SW480 (cell line): ENCODE measurements at places on chromosomes 5 and 9.

DNA sequence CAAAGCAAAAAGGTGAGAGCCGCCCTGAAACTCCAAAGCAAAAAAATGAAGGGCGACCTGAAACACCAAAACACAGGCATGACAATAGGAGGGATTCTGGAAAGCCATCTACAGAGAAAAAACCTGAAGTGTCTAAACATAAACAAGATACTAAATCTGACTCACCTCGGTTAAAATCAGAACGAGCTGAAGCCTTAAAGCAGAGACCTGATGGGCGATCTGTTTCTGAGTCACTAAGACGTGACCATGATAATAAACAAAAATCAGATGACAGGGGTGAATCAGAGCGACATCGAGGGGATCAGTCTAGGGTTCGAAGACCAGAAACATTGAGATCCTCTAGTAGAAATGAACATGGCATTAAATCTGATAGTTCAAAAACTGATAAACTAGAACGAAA, 108.8 kb downstream of the NIPBL start:
- no peak for DNase-seq

GRCh38 chr5:96933764-96934707, 1.8 kb upstream of the LNPEP start:
- DNase-seq: peak; percentile 59

DNA sequence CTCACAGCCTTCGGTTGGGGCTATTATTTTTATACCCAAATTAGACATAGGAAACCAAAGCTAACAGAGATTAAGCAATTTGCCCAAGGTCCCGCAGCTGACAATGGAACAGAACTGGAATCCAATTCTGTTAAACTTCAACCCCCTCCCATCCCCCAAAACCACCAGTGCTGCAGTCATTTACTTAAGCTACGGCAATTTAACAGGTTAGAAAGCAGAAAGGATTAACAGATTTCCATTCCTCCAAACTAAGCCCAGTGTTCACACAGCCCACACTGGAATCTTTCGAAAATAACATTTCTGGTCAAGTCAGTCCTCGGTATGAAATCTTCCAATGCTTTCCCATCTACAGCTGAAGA, 1023.1 kb upstream of the DMAC1 start:
- DNase-seq: no peak

GRCh38 chr5:53031695-53032096, 42.5 kb downstream of the ITGA2 start:
- DNase-seq: peak; percentile 75

DNA sequence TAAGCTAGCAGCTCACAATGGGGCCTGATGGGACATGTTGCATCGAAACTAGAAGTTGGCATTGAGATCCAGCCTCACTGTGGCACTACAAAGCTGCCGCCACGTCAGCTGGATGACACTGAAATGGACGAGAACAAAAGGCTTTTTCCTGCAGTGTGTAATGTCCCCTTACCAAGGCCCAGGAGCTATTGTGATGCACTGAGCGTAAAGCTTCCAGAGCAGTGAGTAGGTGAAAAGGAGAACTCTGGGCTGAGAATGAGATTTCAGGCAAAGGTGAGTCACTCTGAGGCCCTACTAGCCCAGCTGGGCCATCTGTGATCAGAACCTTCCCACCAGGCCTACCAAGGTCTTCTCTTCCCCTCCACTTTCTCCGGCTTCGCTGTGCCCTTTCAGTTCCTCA, 528.1 kb upstream of the KLF4 start:
- DNase-seq: no peak

GRCh38 chr9:131534721-131535237, 3.7 kb upstream of the UCK1 start:
- DNase-seq: no peak
